ENCODE measurements at places on chromosomes 2 and 18. TPM values are rescaled to one million over a fixed set of nuclear protein-coding genes. Genes with fewer than 3 reads are reported as not detected.

Gene ITGB1BP1
- total RNA-seq: 79.0 TPM

Gene EPB41L3
- 58.1 TPM for total RNA-seq

Gene RFTN2
- 0.07 TPM for total RNA-seq

Gene LPIN2
- 26.8 TPM for total RNA-seq

Gene NEU2
- 0.33 TPM for total RNA-seq

Gene THUMPD2
- total RNA-seq: 11.7 TPM

Gene XPO1
- total RNA-seq: 227 TPM

Gene KCNS3
- 5.3 TPM for total RNA-seq

Gene FOXD4L1
- not detected for total RNA-seq

Gene C1GALT1C1L
- total RNA-seq: 0.24 TPM

Gene MBOAT2
- 60.8 TPM for total RNA-seq

Gene KCNG3
- 0.88 TPM for total RNA-seq

Gene SP140
- total RNA-seq: 0.97 TPM

Gene TFPI
- total RNA-seq: 9.6 TPM

Gene PIKFYVE
- 21.9 TPM for total RNA-seq

Gene ERBB4
- total RNA-seq: 5.3 TPM

Gene SGPP2
- total RNA-seq: 22.4 TPM

Gene PID1
- total RNA-seq: 0.79 TPM

Gene ERMN
- total RNA-seq: 1.6 TPM

Gene SPHKAP
- total RNA-seq: not detected

Gene PAX8
- total RNA-seq: 2.1 TPM

Gene ANKAR
- 2.0 TPM for total RNA-seq

Gene HTR2B
- total RNA-seq: not detected

Gene SERPINB4
- 0.17 TPM for total RNA-seq

Gene DNAJC5G
- total RNA-seq: not detected

Gene DLX2
- 6.9 TPM for total RNA-seq

Gene TANC1
- 56.9 TPM for total RNA-seq

Gene GATA6
- 39.8 TPM for total RNA-seq
